GM18507 (cell line): ENCODE measurements at places on chromosomes 6 and 20.
A peak's percentile ranks its signal among the peaks of the same experiment; 100 is the strongest.

GRCh38 chr6:324729-325125 is 32.4 kb downstream of the DUSP22 start:
- DNase-seq: no peak

DNA sequence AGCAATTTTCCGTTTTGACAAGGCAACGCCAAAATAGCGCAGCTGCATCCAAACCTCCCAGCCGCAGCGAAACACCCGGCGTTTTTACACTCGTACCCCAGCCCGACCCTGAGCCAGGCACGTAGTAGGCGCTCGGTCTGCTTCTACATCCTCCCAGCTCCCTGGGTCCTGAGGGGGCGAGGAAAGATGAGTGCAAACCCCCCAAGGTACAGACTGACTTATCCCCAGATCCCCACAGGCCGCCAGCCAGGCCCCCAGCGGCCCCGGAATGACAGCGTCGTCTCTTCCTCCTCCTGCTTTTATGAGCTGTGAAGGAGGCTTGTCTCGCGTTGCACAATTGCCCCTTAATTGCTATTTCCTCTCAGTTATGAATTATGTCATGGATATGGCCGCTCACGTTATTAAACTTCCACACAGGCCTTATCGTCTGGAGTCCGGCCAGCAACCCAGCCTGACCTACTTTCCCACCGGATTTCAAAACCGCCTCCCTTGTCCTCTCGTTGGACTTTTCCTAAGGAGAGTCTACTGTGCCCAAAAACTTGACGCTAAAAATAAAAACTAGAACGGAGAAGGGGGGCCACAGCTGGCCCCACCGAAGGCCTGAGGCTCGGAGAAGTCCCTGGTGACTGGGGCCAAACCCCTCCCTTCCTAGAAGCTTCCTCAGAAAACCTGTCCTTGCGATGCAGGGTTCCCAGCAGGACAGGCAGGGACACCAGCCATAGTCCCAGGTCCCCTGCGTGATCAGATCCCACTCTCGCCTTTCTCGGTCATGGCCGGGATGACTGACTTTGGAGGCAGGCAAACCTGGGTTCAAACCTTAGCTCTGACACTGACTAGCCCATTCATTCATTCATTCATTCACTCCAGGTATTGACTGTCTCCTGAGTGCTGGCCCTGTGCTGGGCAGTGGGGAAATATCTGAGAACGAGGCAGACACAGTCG is 130.9 kb upstream of the PTPN1 start:
- no peak for DNase-seq

GRCh38 chr20:58243653-58244410 is 15.4 kb upstream of the ANKRD60 start:
- no peak for DNase-seq

- DNase-seq: no peak
Measured at GRCh38 chr6:99603421-99604165, 3.0 kb upstream of the PRDM13 start.

GRCh38 chr6:117629119-117629660 is 26.9 kb upstream of the GOPC start:
- no peak for DNase-seq

- no peak for DNase-seq
Measured at GRCh38 chr6:818196-818595, 125.3 kb upstream of the EXOC2 start.

DNA sequence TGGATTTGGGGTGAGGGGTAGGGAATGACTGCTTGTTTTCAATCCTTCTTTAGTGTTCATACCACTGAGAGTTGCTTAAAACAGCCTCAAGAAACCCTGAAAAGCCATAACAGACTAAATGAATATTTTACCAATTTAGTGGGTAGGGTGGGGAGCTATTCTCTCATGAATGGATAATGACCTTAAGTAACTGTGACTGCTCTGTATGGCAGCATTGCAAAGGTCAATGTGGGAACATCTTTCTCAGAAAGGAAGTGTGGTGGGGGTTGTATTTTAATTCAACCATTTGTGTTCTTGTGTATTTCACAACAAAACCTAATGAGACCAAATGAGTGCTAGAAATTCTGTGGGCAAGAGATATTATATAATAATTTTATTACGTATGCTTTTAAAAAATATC is 55.7 kb downstream of the PHACTR2 start:
- no peak for DNase-seq

DNA sequence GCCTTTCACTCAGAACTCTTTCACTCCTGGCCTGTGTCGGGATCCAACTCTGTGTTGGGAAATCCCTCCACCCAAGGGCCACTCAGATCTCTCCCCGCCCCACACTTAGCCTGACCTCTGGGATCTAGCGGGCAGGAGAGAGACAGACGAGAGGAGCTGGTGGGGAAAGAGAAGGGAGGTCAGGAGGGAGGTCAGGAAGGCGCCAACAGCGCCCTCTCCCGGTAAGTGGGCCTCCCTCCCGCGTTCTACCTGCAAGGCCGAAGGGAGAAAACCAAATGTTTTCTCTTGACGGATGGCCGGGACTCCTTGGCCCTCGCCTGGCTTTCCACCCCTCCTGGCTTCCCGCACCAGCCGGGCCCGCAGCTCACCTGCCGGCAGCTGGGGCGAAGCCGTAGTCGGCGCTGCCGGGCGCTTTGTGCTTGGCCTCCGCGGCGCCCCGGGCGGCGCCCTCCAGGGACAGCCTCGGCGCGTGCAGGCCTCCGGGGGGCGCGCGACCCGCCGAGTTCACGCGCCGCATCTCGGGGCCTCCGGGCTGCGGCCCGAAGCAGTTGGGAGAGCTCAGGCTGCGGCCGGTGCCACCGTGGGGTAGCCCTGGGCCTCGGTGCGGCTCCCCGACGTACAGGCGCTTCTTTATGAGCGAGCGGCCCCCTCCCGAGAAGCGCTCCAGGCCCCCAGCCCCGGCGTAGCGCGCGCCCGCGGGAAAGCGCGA is 38.2 kb downstream of the C6orf132 start:
- DNase-seq: peak; percentile 74

DNA sequence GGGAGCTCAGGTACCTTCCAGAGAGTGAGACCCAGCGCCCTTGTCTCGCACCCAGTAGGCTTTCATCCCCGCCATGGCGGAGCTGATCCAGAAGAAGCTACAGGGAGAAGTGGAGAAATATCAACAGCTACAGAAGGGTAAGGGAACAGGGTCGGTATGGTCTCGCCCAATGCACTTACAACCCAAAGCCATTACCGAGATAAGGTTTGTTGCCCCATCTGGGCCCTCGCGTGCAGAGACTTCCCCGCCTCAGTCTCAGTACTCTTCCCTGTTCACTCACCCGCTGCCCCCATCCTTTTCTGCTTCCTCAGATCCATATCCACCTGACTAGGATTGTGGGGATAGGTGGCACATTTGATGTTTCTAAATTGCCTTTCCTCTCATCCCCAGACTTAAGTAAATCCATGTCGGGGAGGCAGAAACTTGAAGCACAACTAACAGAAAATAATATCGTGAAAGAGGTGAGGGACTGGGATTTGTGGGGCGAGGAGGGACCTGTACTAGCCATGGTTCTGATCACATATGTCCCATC is 449 bp downstream of the PFDN6 start:
- DNase-seq: no peak
